ENCODE measurements at places on chromosomes 11 and 22. TPM values are rescaled to one million over a fixed set of nuclear protein-coding genes. Genes with fewer than 3 reads are reported as not detected.

ARRB1 gene
- 30.3 TPM for total RNA-seq

C22orf15 gene
- not detected for total RNA-seq

APOBEC3B gene
- 0.78 TPM for total RNA-seq

H19 gene
- total RNA-seq: 611 TPM

NAV2 gene
- 14.0 TPM for total RNA-seq

OR4A16 gene
- total RNA-seq: not detected

FOLR1 gene
- total RNA-seq: 1.2 TPM

DEFB108B gene
- total RNA-seq: not detected

CASP5 gene
- total RNA-seq: not detected

ASCL2 gene
- 0.24 TPM for total RNA-seq

DEUP1 gene
- not detected for total RNA-seq
